ENCODE measurements at places on chromosomes 16 and 17.

DNA sequence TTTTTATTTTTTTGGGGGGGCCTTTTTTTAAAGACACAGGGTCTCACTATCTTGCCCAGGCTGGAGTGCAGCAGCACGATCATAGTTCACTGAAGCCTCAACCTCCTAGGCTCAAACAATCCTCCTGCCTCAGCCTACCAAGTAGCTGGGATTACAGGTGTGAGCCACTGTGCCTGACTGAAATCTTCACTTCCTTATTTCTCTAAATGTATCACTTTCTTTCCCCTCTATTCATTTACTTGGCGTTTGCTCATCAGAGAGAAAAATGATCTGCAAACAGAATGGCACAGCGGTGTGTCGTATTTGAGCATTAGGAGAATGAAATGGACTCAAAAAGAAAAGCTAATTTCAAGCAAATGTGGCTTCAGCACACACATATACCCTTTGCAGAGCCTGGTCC, 44.3 kb upstream of the CDH5 start:
- no peak for DNase-seq

DNA sequence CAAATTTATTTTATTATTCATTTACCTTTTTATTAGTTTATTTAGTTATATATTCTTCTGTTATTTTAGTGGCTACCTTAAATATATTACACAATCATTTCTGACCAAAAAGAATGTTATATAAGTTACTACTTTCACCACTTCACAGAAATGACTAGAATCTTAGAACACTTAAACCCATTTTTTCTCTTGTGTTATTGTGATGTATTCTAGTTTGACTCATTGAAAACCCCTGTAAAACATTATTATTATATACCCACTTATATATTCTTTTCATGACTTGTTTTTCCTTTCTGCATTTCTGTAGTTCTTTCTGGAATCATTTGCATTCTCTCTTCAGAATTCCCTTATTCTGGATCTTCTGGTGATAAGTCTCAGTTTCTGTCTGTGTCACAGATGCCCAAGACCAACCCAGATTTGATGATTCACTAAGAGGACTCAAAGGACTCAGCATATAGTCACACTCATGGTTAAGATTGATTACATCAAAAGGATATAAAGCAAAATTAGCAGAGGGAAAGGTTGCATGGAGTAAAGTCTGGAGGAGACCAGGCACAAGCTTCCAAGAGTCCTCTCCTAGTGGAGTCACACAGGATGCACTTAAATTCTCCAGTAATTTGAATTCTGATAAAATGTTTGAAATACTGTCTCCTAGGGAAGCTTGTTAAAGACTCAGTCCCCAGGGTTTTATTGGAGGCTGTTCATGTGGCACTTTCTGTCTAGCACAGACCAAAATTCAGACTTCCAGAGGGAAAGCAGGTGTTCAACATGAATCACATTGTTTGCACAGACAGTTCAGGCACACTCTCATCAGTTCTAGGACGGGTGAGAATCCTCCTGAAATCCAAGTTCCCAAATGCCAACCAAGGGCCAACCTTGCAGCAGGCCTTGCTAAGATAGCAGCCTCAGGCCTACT, 7.7 kb downstream of the GINS3 start:
- peak; percentile 66 for DNase-seq

DNA sequence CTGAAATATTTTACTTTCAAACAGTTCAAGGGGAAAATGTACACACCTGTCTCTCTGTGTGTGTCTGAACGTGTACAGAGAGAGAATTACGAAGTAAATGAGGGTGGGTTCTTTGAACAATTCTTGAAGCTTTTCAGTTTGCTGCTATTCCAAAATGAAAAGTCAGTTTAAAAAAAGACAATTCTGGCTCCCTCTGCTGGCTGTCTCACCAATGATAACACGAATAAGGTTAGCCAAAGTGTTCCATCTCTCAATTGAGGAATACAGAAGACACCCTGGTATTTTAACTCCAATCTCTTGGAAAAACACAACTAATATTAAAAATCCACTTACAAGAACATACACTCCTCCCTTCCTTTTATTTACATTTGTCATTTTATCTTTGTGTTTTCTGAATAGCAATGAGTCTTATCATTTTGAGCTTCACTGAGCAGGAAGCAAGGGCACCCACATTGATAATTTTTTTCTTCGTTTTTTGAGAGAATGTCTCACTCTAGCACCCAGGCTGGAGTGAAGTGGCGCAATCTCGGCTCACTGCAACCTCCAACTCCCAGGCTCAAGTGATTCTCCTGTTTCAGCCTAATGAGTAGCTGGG, 20.5 kb downstream of the EFTUD2 start:
- peak; percentile 51 for DNase-seq

DNA sequence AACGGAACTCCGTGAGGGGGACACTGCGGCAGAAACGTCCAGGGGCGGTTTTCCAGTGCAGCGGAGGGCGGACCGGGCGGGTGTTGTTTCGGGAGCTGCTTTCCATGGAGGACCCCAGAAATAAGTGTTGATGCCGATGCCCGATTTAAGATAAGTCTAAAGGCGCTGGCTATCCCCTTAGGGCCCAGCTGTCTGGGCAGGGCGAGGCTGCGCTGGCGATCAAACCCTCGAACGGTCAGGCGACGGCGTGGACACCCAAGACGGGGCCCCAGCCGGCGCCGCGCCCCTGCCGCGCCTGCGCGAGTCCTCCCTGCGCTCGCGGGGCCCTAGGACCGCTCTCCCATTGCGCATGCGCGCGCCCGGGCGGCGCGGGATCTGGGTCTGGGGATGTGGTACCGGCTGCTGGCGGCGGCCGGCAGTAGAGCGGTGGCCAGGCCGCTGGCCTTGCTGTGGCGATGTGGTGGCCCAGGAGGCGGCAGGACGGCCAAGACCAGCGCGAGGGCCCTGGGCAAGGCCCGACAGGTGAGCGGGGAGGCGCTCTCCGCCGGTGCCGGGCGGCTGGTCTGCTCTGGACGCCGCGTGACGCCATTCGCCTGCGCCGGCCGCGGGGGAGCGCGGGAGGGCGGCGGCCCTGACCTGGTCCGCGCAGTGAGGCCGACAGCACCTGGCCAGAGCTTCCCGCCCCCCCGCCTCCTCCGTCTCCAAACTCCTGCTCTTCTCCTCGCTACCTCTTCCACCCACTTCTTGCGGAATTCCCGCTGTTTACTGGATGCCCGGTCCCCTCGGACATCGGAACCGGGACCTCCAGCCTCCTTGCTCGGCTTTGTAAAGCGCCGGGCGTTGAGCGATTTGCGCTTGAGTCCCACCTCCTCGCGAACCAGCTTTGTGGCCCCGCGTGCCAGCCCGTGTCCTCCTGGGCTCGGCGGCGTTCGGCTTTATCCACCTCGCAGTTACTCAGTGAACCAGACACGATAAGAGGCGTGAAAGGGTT, 24.0 kb downstream of the DEF8 start:
- peak; percentile 82 for DNase-seq

- no peak for DNase-seq
These were observed 278.9 kb upstream of the KCNJ16 start for GRCh38 chr17:69796078-69796477.

DNA sequence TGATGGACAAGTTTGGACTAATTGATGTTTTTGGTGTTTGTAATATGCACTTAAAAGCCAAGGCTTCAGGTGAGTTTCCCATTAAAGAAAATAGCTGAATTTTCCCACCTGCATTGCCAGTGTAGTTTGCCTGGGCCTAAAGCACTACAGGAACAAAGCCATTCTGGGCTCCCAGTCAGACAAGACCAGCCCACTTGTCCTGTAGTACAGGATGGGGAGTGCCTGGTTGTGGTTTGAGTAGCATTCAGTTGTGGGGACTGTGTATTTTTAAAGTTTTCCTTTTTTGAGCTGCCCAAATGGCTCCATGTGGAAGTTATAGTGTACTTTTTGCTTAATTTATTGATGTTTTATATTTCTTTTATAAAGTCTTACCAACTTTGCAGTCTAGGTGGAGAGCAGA, 91.7 kb downstream of the TANGO6 start:
- no peak for DNase-seq

- DNase-seq = peak; percentile 14
These were observed 1.8 kb downstream of the IL27 start for GRCh38 chr16:28504707-28505404.

GRCh38 chr17:33981711-33982601, 273.1 kb upstream of the CCL2 start:
- peak; percentile 79 for DNase-seq

DNA sequence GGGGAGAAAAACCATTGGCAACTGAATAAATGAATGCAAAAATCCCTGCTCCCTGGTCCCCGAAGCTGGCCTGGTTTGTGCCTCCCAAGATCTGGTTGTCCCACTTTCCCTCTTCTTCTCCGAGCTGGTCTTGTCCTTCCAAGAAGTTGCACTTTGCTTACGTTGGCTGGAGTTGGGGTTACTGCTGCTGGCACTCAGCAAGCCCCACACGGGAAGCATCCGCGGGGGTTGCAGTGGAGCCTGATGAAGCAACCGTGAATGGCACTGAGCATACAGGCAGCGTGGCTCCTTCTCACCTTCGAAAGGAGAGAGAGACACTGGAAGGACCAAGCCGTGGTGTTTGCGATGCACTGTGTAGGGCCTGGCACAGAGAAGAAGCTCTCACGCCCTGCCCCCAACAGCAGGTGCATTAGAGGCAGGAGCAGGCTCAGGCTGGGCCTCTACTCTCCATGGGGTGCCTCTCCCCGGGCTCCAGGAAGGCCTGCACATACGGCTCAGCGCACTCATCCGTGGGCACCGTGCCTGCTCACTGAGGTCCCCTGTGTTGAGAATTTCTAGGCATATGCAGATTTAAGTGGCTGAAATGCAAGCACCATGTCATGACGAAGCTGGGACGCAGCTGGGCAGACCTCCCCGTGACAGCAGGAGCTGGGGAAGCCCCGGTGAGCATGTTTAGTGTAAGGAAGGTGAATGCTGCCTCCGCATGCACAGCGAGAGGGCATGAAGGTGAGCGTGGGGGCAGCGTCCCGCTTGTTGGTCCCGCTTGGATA, 12.1 kb downstream of the CA5A start:
- DNase-seq = peak; percentile 99

GRCh38 chr17:41464682-41465081, 2.5 kb downstream of the KRT32 start:
- DNase-seq = no peak

- no peak for DNase-seq
These were observed 986 bp downstream of the CRISPLD2 start for GRCh38 chr16:84820771-84821170.

DNA sequence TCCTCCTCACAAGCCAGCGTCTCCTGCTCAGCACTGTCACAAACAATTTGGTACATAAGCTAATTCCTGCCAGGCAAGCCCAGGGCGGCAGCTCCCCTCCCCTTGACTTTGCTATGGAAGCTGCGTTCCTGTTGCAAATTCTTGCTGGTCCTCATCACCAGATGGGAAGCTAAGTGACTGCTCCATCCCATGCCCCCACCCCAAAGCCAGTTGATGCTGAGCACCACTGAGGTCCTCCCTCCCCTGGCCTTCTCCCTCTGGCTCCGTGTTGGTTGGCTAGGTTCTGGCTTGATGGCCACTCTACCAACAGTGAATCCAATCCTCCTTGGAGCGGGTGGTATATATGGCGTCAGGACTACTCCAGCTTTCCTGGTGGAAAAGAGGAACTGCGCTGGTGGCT, 34.4 kb downstream of the PIPOX start:
- no peak for DNase-seq

DNA sequence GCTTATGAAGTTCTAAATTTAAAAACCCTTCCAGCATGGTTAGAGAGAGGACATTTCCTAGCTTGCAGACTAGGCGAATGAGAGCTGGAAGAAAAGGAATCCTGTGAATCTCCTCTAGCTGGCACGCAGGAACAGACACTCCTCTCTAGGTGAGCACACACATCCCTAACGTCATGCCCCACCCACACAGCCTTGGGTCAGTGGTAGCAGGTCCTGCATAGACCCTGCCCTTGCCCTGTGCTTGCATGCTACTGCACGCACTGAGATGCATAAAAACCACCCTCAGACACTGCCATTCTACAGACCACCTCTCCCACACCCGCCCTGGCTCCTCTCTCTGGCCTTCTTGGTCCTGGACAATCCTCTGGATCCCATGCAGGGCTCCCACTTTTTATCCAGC, 23.5 kb downstream of the CES1 start:
- no peak for DNase-seq

DNA sequence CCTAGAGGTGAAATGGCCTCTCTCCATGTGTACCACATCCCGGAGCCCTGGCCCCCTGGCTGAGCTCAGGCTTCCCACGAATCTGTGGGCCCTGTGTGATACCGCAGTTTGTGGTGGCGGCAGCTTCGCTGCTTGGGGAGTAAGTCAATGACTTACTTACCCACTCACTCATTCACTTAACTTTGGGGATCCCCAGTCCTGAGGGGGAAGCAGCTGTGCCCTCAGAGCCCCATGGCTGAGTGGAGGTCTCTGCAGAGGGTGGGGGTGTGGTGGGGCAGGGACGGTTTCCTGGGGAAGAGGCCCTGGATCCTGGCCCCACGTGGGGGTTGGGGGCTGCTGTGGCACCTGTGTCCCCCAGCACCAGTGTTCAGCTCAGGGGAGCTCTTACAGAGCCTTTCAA, 13.2 kb downstream of the KCNJ12 start:
- no peak for DNase-seq

DNA sequence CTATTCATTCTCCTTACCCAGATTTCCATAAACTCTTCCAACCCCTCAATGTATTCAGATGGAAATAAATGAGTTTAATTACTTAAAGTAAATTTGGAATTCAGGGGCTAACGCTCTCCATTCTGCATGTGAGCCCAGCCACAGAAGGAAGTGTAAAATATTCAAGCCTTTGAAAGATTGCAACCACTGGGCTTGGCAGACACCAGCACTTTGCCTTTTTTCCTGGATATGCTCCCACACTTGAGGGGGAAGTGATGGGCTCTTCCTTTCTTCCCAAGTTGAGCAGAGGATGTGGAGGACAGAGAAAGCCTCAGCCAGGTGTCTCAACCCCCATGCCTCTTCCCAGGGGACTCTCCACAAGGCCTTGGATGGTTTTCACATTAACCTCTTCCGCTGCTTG, 825.1 kb upstream of the EEF2KMT start:
- no peak for DNase-seq

DNA sequence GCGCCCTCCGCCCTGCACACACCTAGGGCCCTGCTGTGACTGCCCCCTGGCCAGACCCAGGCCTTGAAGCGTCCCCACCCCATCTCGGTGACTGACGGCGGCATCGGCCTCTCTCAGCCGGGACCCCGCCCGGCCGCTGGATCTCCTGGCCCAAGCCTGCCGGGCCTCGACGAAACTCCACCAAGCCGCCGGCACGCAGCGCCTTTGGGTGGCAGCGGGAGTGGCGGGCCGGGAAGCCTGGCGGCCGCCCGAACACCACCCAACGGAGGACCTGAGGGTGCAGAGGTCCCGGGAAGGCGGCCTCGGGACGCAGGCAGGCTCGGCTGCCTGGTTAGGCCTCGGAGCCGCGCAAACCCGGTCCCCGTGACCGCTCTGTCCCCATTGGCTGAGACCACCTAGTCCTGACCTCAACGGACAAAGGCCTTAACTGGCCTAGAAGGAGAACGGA, 12.0 kb upstream of the TMEM97 start:
- no peak for DNase-seq

GRCh38 chr16:89864527-89864820, 8.9 kb upstream of the TCF25 start:
- DNase-seq = no peak
